ENCODE measurements at places on chromosomes 5 and 9. TPM values are rescaled to one million over a fixed set of nuclear protein-coding genes. Genes with fewer than 3 reads are reported as not detected.

DNA sequence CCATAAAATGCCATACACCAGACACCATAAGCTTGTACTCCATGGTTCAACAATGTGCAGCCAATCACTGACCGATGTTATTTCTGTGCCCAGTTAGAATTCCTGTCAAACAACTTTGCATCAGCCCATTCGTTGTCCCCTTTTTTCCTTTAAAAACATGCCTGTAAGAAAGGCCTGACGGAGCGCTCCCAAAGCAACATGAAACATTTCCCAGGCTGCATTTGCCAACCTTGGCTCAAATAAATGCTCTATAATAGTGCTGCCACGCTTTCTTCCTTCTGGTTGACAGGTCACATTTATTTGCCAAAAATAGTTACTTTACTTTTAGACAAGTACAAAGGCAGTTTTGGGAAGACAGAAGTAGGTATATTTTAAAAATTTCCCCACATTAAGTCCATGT lies 735.6 kb upstream of the PTPRD start:
- DNase-seq: no peak

DNA sequence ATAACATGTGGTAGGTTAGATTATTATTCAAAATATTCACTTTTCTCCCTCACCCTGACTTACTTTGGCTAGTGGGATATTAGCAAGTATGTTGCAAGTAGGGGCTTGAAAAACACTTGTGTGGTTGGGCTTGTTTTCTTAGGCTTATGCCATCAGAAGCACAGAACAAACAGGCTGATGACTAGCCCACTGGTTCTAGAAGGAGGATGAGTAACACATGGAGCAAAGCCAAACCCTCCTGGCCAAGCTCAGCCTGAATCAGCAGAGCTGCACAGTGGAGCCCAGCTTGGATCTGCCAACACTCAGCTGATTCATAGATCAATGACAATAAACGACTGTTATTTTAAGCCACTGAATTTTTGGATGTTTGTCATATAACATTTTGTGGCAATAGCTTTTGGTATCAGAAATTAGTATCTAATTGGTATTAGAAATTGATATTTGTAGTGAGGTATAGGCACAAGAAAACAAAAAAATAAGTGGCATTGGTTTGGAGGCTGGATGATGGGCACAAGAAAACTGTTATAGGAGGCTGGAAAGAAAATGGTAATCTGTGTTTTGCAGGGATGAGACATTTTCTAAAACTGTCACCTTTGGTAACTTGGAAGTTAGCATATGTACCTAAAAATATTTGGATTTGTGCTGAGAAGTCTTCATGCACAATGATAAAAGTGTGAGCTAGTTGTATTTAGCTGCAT lies 46.1 kb upstream of the ZBED3 start:
- DNase-seq: peak; percentile 82

ZNF879 gene
- 5.7 TPM for total RNA-seq

DNA sequence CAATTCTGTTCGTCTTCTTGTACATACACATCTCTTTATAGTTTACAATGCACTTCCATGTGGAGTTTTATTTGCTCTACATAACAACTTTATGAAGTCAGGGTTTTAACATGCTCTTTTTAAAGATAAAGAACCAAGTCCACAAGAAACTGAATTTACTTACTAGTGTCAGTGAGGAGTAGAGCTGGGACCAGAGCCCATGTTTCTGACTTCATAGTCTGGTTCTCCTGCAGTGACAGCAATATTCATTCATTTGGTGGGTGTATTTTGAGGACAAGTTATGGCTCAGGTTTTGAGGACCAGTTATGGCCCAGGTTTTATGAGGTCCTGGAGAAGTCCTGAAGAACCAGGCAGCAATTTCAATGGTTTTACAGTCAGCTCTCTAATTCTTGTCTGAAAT lies 481.9 kb upstream of the TNC start:
- no peak for DNase-seq

DNA sequence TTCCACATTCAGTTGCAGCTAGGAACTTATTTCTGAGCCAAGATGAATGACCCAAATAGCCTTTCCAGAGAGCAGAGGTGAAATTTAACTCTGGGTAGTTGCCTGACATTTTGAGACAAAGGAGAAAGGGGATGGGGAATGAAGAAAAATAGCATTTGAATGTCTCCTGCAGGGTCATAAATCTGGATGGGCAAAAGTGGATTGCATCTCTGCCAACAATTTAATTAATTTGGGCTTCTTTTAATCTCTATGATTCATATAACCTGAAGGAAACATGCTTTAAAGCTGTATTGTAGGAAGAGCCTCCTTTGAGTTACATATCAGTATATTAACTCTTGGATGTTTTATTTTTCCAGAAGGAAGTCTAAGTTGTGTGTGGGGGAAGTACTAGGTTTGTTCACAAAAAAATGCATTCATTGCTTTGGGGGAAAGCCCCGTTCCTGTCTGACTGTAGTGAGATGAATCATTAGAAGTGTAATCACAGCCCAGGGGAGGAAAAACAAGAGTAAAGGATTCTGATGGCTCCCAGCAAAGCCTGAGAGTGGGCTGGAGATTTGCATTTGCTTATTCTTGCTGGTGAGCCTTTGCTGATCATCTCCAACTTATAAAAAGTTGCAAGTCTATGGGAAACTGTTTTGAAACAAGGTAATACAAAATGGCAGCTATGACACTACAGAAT lies 133.0 kb upstream of the IQGAP2 start:
- DNase-seq: no peak

DNA sequence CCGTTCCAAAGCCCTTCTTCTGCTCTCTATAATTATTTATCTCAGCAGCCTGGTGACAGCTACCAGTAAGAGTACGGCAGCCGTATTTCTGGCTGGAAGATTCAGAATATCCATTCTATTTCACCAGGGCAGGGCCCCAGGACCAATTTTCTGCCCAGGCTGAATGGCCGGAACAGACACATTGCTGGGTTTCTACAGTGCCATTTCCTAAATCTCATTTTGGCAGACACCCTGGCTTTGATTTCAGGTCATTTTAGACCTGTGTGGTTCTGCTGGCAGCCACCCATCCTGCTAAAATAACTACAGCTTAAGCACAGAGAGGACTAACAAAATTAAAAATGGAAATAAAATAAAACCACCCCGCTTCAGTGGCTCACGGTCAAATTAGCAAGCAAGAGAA lies 95.0 kb downstream of the CRB2 start:
- DNase-seq: no peak

DNA sequence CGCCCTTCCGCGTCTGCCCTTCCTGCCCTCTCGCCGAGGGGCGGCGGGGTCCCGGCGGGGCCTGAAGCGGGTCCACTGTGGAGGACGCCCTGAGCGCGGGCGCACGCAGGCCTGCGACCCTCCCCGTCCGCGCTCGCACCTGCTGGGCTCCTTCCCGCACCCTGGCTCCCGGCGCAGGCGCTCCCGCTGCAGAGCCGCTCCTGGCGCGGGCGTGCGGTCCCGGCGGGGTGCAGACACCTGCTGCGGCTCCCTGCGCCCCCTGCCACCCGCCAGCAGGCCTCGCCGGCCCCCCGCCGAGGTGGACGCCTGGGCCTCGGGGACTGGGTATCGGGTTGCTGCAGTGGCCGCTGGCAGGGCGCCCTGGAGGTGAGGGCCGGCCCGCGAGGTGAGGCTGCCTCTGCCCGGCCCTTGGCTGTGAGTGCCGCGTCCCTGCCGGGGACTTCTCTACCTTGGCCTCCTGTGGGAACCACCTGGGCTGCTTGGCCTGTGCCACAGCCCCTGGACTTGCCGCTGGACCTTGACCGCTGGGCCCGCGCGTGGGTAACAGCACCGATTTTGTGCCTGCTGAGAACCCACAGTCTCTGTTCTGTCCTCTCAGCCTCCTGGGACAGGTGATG lies 627 bp downstream of the ARRDC1 start:
- no peak for DNase-seq

CETN3 gene
- total RNA-seq: 2.8 TPM

CCNI2 gene
- total RNA-seq: not detected

- DNase-seq: no peak
Measured at GRCh38 chr5:103066326-103066725, 53.6 kb downstream of the GIN1 start.

GRCh38 chr5:37631939-37632338 lies 207.9 kb downstream of the GDNF start:
- DNase-seq: no peak

DNA sequence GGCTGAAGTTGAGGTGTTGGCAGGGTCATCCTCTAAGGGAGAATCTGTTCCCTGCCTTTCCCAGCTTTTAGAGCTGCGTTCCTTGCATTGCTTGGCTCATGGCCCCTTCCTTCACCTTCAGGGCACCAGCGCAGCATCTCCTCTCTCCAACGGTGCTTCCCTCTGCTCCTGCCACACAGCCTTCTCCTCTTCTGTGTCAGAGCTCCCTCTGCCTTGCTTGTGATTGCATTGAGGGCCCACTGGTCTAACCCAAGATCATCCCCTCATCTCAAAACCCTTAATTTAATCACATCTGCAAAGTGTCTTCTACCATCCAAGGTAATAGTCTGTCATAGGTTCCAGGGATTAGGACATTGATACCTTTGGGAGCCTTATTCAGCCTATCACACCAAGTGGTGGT lies 205.7 kb upstream of the TBCA start:
- no peak for DNase-seq

- no peak for DNase-seq
Measured at GRCh38 chr9:34456746-34457145, 1.6 kb downstream of the FAM219A start.

TRPM6 gene
- not detected for total RNA-seq

All from sigmoid colon (tissue), 7 donors.